NCI-H69 (cell line): ENCODE measurements at places on chromosomes 3 and 15.

GRCh38 chr15:29472901-29473445 is 203.4 kb upstream of the NSMCE3 start:
- no peak for DNase-seq

DNA sequence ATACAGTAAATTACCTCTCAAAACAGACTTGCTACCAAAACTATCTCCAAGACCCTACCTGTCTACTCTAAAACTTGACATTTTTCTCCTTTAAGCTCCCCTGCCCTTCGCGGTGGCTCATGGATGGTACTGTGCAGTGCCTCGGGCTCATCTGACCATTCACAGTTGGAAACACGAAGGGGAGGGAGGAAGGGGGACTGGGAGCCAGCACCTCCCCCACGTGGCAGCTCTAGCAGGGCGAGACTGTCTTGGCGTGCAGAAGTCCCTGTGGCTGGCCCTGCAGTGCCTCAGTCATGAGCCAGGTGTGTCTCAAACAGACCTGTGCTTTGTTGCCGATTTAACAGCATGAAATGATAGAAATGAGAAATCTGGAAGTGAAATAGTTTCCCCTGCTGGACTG is 372.0 kb downstream of the GABRG3 start:
- DNase-seq: peak; percentile 96

DNA sequence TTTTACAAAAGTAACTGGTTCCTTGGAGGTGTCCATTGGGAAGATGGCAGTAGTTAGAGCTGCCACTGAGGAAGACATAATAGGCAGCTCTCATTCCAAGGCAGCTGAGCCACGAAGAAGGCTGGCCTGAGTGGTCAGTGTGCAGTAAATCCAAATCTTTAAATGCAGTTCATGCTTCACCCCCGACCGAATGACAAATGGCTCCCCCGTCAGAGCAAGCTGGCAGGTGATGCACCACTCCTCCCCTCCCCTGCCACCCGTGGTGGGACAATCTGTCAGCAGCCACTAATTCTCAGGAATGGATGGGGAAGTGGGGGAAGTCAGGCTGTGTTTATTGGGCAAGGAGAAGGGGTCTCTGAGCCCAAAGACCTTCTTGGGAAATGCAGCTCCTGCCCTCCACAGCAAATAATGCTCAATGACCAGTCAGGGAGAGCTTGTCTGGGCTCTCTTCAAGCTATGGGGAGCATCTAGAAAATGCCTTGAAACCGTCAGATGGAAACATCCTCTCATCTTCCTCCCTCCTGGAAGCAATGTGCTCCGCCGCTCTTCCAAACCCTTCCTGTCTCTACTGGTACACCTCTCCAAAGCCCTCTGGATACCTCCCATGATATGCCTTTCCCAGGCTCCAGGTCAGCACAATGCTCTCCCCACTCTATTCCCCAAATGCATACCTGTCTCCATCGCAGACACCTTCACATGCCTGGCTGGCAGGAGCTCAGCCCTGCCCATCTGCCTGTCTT is 65.4 kb downstream of the LIPC start:
- peak; percentile 85 for DNase-seq

GRCh38 chr15:32872621-32873283 is 154.9 kb downstream of the GREM1 start:
- peak; percentile 52 for DNase-seq

DNA sequence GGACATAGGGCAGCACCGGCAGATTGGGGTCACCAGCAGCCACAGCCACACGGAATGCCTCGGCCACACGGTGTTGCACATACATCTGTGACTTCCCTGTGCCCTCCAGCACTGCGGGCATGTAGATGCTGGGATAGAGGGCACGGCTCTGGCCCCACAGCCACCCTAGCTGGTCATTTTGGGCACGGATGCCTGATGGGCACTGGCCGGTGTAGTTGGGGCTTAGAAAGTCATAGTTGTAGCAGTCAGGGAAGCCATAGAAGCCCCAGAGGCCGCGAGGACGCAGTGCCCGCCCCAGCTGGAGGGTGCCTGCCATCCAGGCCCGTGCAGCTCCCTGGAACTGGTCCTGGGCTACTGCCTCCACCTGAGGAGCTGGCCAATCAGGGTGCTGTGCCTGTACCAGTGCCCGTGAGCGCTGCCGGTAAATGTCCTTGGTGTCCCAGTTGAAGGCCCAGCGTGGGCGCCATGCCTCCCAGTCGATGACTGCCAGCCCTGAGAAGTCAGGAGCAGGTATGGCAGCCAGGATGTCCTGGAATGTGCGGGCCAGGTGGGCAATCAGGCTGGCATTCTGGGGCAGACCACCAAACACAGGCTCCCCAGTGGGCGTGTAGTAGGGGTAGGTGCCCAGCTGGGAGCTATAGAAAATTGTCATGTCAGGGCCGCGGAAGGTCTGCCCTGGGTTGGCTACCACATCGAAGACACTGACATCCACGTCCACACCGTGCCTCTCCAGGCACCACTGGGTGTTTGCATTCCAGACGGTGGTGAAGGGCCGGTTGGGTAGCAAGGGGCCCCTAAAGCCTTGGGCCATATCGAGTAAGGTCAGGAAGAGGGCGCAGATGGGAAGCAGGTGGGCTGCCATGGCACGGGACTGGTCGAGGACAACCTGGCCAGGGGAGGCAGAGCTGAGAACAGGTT is 1.0 kb downstream of the HYAL1 start:
- no peak for DNase-seq

DNA sequence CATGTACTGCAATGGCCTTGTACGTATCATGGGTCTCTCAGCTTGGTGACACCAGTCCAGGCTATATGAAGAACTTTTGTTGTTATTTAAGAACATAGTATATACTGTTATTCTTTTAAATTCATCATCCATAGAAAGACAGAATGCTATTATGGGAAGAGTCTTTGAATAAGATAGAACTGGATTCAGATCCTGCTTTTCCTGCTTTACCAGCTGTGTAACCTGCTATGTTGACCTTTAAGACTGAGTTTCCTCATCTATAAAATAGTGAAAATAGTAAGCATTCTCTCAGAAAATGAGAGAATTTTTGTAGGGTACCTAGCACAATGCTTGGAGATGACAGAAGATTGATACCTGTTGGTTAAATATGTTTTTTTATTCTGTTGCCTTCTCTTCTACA is 204.1 kb upstream of the TBL1XR1 start:
- no peak for DNase-seq

DNA sequence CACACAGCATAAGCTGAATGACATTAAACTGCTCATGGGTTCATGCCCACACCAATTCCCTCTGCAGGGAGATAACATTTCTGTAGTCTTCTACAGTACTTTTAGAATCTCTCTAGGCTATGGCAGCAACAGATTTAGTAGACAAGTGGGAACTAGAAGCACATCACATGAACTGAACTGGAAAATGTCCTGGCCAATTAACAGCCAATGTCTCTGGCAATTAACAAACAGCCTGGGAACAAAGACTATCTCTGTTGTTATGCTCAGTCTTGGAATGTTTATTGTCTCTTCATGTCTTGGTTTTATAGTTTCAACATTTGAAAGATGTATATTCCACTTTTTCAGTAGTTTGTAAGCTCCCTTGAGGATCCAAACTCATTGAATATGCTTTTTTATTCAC is 523.2 kb upstream of the NAALADL2 start:
- DNase-seq: no peak

DNA sequence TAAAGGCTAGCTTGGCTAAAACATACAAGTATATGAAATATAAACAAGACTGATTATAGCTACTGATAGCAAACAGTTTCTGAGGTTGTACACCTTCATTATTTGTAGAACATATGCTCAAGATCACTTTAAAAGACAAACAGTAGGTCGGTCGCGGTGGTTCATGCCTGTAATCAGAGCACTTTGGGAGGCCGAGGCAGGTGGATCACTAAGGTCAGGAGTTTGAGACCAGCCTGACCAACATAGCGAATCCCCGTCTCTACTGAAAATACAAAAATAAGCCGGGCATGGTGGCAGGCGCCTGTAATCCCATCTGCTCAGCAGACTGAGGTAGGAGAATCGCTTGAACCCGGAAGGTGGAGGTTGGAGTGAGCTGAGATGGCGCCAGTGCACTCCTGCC is 80.3 kb downstream of the SMARCC1 start:
- DNase-seq: no peak

GRCh38 chr3:152184971-152185686 is 83.6 kb upstream of the MBNL1 start:
- no peak for DNase-seq

DNA sequence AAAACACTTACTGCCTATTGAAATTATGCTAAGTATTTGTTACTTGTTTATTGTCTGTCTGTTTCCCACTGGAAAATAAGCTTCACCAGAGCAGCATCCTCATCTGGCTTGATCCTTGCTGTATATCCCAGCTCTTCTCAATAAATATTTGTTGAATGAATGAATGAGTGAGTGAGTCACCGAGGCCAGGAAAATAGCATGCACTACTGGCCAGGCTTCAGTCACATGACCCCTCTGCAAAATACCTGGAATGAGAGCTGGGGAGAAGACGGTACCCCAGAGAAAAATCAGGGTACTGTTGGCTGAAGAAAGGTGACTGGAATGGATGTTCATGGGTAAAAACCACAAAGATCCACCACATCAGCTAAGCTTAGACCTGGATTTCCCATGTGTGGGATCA is 331.9 kb downstream of the SHQ1 start:
- no peak for DNase-seq

GRCh38 chr3:45337839-45338470 is 50.4 kb upstream of the LARS2 start:
- DNase-seq: no peak

DNA sequence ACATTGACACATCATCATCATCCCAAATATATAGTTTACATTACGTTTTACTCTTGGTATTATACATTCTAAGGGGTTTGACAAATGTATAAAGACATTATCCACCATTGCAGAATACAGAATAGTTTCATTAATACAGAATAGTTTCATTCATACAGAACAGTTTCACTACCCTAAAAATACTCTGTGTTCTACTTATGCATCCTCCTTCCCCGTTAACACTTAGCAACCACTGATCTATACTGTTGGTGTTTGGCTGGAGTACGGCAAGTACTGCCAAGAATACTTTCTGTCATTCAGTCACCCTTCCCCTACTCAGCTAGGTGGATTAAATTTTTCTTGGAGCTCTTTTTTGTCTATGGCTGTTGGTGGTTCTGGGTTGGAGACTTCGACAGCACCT is 33.4 kb downstream of the LEKR1 start:
- DNase-seq: no peak
